ENCODE measurements at places on chromosomes 16 and 17. TPM values are rescaled to one million over a fixed set of nuclear protein-coding genes. Genes with fewer than 3 reads are reported as not detected.
A peak's percentile ranks its signal among the peaks of the same experiment; 100 is the strongest.

DNA sequence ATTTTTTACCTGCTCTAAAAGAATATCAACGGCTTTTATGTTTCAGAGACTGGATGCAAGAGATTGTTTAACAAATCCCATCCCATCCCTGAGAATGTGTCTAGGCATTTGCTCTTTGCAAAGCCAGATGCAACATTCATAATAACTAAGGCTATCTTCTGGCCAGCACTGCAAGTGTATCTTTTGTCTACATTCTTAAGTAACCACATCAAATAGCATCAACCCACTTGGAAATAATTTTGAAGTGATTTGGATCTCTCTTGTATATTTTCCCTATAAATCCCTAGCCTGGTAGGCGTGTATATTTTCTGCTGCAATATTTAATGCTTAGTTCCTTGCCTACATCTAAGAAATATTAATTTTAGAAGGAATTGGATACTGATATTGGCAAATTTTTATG, 64.3 kb downstream of the PIGL start:
- DNase-seq, result no peak

- DNase-seq, result no peak
Observed at GRCh38 chr17:76812263-76812662, 55.9 kb upstream of the MGAT5B start.

DNA sequence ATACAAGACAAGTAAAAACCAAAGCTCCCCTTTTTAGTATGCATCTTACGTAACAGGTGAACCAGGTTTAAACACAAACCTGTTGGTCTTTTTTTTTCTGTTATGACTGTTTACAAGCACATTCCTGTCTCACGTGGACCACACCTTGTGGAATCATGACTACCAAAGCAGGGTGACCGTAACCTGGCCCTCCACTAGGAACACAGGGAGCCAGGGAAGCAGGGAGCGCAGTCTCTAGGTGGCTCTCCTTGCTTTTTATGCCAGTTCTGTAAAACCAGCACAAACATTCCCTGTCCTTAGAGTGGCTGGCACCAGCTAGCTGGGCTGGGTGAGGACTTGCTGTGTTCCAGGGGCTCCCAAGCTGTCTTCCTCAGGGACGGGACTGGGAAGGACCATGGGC, 44.1 kb downstream of the DDX19A start:
- DNase-seq, result no peak

ATP2A1 gene
- 16.4 TPM for polyA plus RNA-seq

NME3 gene
- polyA plus RNA-seq, result 10.4 TPM

GRCh38 chr17:47989700-47990099, 18.8 kb downstream of the CDK5RAP3 start:
- DNase-seq, result no peak

DNA sequence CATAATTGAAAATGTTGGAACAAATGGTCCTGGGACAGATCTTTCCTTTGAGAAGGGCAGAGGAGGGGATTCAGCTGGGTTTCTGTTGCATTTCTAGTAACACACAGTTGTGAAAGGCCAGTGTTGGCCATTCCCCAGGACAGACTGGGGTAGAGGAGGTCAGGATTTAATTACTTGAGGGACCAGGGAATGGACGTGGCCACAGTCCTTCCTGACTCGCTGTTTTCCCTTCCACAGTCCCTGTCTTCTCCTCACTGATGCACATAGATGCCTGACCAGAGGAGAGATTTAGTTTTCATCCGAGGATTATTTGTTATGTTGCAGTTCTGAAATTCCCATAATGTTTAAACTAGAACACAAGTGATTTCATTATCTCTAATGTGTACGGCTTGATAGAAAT, 25.2 kb upstream of the HEATR6 start:
- no peak for DNase-seq

CACNG5 gene
- not detected for polyA plus RNA-seq

- DNase-seq, result no peak
Observed at GRCh38 chr16:16578701-16579100, 199.8 kb downstream of the NPIPA7 start.

DNA sequence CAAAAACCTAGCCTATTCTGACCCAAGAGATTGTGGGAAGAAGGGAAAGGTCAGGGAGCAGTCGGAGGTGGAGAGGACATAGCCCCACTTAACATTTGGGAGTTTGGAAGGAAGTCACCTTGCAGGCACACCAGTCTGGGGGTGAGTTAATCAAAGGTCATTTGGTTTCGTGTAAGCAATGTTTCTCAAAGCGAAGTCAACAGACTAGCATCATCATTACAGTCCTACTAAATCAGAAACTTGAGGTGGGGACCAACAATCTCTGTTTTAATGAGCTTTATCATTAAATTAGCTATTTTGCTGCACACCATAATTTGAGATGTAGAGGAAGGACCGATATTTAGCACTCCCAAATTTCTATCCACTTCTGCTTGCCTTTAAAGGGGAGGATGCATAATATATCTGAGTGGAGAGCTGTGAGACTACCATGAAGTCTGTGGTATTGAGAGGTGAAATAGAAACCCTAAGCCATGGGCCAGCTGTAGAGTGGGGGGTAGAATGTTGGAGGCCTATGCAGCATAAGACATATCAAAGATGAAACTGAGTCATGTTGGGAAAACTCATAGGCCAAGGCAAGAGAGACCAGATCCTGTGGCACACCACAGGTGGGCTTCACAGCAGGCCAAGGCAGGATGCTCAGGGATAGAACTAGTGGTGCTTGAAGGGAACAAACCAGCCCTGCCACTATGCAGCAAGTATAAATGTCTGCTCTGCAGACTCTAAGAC, 141.7 kb upstream of the ANKFN1 start:
- no peak for DNase-seq

DNA sequence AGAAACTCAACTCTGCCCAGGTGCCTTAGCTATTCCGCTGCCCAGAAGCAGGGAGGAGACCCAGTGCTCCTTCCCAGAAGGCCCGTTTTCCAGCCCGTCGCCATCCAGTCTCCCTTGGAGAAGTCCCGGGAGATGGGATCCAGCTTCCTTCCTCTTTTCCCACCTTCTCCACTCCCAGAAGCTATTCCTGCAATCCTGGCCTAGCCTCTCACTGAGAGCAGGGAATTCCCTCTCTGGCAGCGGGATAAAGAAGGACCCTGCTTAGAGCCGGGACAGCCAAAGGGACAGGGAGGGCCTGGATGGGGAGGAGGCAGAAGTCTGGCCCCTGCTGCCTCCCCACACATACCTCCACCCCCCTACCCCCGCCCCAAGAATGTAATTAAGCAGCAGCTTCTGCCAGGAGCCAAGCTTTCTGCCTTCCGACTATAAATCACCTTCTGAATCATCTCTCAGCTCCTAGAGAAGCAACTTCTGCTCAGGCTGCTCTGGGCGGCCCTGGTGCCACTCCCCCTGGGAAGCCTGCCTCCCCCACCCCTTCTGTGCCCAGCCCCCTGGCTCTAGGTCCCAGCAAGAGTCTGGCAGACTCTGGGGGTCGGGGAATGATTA, 6.4 kb downstream of the WNT3 start:
- no peak for DNase-seq

GPR139 gene
- not detected for polyA plus RNA-seq

TMEM100 gene
- not detected for polyA plus RNA-seq

- no peak for DNase-seq
Observed at GRCh38 chr17:77708936-77709335, 249.6 kb upstream of the TNRC6C start.

DNA sequence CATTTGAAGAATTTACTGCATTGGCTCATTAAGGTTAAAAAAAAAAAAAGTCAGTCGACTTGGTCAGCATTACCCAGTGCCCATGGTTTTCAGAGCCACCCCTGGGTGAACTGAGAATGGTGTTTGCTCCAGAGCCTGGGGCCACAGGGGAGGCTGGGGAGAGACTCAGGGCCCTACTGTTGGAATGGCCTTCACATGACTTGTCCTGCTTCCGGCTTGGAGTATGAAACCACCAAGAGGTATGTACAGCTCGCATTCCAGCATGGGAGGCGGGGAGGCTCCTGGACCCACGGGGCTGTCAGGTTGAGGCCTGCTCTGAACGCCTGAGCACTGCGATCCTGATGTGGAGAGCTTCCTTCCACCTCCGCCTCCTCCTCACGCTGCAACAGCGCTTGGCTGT, 36.8 kb downstream of the MSI2 start:
- DNase-seq, result peak; percentile 92

RUNDC3A gene
- polyA plus RNA-seq, result 0.25 TPM

DNA sequence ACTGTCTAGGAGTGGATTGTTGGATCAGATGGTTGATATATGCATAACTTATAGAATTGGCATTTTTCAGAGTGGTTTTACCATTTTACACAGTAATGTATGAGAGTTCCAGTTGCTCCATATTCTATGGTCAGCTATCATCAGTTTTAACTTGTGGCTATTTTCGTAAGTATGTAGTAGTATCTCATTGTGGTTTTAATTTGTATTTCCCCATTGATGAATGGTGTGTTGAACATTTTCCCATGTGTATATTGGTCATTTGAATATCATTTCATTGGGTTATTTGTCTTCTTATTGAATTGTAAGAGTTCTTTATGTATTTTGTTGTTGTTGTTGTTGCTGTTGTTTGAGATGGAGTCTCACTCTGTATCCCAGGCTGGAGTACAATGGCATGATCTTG, 6.2 kb downstream of the WNT9B start:
- DNase-seq, result no peak

SUPT4H1 gene
- 231 TPM for polyA plus RNA-seq

SDK2 gene
- not detected for polyA plus RNA-seq

DNA sequence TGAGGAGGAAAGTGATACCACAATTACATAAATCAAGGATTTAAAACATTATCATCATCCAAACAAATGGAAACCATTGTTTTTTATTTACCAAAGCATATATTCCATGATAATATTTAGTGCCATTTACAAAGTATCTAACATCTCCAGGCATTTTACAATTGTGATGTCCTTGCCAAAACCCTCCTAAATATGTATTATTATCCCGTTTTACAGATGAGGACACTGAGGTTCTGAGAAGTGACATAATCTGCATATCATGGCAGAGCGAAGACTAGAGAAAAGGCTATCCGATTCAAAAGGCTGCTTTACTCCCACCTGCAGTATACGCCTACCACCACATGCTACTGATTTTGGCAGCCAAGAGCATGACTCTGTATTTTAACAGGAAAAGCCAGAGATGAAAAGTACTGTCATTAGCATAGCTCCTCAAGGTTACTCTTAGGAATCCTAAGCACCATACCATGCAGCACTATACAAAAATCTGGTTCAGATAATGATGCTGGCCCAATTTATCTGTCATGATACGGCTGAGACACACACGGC, 301.4 kb downstream of the CA10 start:
- no peak for DNase-seq

DNA sequence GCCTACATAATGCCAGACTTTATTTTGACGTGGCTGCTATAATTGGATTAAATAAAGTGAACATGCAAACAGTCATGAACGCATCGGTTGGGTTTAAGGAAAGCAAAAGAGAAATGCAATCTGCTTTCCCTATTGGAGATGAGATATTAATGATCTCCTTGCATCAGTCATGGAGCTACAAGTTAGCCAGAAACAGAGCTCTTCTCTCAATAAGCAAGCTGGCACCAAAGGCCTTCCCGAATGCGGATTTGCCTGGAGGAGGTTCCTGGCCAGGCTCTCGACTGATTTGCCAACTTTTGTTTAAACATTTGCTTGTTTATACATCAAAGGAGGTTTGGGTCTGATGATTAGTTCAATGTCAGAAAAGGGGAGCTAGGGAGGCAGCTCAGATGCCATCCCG, 318.4 kb downstream of the XYLT1 start:
- DNase-seq, result no peak

- no peak for DNase-seq
Observed at GRCh38 chr16:82236415-82236814, 66.4 kb upstream of the MPHOSPH6 start.

ITGAD gene
- polyA plus RNA-seq, result not detected

- no peak for DNase-seq
Observed at GRCh38 chr16:18950469-18951185, 24.4 kb upstream of the SMG1 start.

HAS3 gene
- 0.64 TPM for polyA plus RNA-seq

FAM20A gene
- 39.3 TPM for polyA plus RNA-seq

GRCh38 chr17:77606146-77606864, 352.2 kb upstream of the TNRC6C start:
- no peak for DNase-seq

GRCh38 chr17:74426551-74427047, 5.3 kb upstream of the GPRC5C start:
- no peak for DNase-seq

TUBB3 gene
- 110 TPM for polyA plus RNA-seq

- DNase-seq, result no peak
Observed at GRCh38 chr16:31007684-31008083, 2.8 kb downstream of the STX1B start.

HSPB9 gene
- 0.05 TPM for polyA plus RNA-seq

GRCh38 chr17:79597040-79597439, 13.8 kb downstream of the RBFOX3 start:
- no peak for DNase-seq

DNA sequence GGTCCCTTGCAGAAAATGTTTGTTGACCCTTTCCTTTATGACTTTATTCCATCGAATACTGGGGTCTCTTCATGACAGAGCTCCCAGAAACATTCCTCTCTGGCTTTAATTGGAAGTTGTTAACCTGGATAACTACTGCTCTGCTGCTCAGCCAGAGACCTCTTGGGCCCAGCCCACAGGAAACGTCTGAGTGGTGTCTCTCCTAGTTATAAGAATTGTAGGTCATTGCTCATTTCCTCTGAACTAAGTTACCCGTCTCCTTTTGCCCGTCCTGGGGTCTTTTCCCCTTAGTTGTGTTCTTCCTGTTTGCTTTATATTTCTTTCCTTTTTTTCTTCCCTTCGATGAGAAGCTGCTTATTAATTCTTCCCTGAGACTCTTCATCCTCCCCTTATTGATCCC, 9.0 kb downstream of the MAP2K6 start:
- DNase-seq, result no peak
